ENCODE measurements at places on chromosomes 12 and 14.

DNA sequence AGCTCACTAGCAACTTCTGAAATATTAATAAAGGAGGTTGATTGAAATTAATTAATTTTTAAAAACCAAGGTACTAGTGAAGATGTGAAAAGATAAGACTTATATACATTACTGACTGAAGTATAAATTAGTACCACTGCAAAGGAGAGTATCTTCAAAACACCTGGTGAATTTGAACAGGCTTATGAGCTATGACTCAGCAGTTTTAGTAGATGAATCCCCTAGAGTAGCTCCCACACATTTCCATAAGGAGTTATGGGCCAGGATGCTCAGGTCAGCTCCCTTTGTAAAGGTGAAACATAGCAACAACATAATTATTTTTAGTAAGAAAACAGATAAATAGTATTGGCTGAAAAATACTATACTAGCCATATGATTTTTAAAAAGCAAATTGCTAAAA is 218.6 kb downstream of the SYT1 start:
- no peak for DNase-seq

DNA sequence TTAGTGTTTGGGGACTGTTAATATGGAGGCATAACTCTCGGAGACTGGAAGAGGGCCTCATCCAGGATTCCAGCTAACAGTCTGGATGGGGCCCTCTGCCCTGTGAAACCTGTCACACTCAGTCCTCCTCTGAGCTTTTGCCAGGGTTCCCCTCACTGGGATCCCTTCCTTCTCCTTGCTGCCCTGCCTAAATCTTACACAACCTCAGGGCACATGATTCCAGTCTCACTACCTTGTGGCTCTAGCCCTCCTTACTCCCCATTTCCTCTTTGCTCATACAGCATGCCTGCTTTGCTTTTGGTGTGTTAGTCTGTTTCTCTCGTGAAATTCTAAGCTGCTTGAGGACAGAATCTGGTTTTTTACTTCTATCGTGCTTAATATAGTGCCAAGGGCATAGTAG is 942 bp upstream of the GSG1 start:
- no peak for DNase-seq

DNA sequence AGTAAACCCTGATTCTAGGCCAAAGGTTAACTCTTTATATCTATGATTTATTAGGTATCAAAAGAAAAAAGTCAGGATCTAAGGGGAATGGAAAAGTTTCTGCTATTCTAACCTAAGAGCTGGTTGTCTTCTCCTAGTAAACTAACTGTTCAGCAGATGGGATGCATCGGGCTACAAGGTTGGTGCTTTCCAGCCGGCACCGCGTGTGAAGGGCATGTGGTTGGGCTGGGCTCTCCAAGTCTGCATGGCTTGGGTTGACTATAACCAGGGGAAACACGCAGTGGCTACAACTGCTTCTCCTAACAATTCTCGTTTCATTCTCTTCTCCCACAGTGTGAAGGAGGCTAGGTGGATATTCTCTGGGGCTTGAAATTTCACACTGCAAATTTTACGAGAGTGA is 354.5 kb downstream of the APAF1 start:
- no peak for DNase-seq

DNA sequence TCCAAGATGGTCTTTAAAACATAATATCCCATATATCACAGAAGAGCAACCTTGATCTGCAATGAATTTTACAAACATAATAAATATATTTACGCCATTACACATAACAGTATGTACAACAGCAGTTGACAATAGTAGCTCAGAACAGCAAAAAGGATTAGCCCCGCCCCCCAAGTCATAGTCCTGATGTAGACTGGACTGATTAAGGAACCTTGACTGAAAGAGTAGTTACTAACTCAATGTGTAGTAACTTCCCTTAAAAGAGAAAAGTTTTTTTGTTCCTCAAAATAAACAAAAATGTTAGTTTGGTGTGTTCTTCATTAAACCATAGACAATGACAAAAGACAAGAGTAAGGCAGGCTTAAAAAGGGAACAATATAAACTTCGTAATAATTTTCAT is 44.5 kb downstream of the GTF2A1 start:
- peak; percentile 79 for DNase-seq

DNA sequence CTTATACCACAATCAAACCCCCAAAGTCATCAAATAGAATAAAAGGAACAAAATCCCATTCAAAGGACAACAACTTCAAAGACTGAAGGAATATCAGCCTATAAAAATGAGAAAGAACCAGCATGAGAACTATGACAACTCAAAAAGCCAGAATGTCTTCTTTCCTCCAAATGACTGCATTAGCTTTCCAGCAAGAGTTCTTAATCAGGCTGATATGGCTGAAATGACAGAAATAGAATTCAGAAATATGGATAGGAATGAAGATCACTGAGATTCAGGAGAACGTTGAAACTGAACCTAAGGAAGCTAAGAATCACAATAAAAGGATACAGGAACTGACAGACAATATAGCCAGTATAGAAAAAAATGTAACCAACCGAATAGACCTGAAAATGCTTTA is 109.5 kb downstream of the SINHCAF start:
- DNase-seq = no peak

- no peak for DNase-seq
Observed at GRCh38 chr12:92539976-92540781, 162.6 kb upstream of the PLEKHG7 start.

- DNase-seq = peak; percentile 68
Observed at GRCh38 chr12:101941306-101942249, 64.2 kb downstream of the DRAM1 start.

GRCh38 chr12:95984682-95985081 is 11.5 kb downstream of the HAL start:
- no peak for DNase-seq

- peak; percentile 41 for DNase-seq
Observed at GRCh38 chr12:122094735-122095631, 16.4 kb downstream of the MLXIP start.

- no peak for DNase-seq
Observed at GRCh38 chr12:53862831-53863230, 75.8 kb upstream of the HOXC13 start.

DNA sequence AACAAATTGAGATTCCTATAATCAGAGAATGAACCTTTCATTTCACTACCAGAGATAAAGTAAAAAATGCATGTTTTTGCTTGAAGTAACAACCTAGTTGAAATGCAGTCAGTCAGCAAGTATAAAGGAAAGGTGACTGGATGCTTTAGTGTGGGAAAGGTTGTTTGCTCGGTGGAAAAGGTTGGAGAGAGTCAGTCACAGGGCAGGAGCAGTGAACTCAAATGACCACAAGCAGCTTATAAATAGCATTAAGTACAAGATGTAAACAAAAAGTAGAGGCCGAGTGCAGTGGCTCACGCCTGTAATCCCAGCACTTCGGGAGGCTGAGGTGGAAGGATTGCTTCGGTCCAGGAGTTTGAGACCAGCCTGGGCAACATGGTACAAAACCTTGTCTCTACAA is 98.1 kb upstream of the FGD4 start:
- no peak for DNase-seq

DNA sequence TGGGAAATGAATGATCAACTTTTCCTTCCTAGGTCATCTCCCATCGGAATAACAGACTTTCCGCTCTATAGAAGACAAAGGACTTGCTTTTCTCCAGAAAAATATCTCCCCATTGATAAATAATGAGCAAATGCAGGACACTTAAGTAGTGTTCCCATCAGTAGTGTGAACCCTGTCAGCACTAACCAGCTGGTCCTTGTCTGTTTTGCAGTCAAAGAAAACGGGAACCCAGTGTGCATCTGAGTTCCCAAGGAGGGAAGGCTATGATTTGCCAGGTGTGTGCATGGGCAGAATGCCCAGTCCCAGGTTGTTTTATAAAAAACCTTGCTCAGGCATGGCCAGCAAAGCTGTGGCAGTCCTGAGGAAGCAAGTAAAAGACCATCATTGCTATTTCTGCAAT is 256.5 kb upstream of the HMGA2 start:
- no peak for DNase-seq

DNA sequence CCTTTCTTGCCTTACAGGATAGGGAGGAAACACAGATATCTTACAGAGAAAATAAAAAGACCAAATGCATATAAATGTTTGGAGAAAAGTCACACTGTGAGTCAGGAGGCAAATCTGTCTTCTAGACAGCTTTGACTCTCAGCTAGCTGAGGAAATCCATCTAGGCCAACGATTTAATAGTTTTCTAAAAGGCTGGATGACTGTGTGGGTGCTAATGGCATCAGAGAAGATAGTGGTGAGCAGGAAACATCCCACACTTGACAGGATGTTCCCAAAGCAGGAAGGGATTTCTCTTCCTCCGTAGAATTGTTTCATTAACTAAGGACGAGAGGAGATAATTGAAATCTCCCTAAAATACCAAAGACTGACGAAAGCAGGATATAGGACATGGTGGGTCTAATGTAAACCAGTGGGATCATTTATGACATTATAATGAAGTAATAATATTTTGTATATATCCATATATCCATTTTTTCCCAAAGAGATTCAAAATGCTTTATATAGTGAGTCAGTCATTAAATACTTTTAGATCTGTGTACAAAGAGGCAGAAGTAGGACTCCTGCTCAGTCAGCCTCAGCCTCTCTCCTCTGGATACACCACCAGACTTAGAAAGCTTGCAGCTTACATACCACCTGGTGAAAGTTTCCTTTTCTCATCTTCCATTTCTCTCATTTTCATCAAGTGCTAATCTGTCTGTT is 44.3 kb upstream of the PSMA6 start:
- DNase-seq = no peak

DNA sequence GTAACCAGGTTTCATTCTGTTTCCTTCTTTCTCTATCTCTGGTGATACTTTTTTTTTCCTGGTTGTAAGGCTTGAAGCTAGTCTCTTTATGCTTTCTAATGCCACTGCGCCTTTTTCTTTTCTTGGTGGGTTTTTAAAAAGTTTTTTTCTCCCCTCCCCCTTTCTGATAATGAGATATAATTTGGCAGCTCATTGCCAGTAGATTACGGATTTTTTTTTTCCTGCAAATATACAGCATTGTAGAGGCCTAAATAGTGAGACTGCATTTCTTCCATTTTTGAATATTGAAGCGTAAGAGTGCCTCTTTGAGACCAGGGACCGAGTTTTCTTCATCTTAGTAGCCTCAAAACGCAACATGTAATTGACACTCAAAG is 1.1 kb downstream of the PAPOLA start:
- no peak for DNase-seq

GRCh38 chr12:104064031-104064841 is at the start of gene HCFC2:
TSS of gene HCFC2 (plus strand) at chr12:104064531. CDS start at chr12:104064561, 30 bp downstream.
- peak; percentile 95 for DNase-seq

DNA sequence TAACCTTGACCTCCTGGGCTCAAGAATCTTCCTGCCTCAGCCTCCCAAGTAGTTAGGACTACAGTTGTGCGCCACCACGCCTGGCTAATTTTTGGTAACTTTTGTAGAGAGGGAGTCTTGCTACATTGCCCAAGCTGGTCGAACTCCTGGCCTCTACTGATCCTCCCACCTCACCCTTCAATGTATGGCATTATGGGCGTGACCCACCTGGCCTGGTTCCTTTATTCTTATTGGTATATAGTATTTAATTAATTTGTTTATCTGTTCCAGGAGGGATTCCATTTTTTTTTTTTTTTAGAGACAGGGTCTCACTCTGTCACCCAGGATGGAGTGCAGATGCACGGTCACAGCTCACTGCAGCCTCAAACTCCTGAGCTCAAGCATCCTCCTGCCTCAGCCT is 40.9 kb upstream of the EAPP start:
- no peak for DNase-seq

GRCh38 chr12:2924019-2924418 is 33.3 kb downstream of the TULP3 start:
- DNase-seq = no peak
